Muscle of leg (tissue), 16 donors: ENCODE measurements at places on chromosomes 4 and X.
A peak's percentile ranks its signal among the peaks of the same experiment; 100 is the strongest.

DNA sequence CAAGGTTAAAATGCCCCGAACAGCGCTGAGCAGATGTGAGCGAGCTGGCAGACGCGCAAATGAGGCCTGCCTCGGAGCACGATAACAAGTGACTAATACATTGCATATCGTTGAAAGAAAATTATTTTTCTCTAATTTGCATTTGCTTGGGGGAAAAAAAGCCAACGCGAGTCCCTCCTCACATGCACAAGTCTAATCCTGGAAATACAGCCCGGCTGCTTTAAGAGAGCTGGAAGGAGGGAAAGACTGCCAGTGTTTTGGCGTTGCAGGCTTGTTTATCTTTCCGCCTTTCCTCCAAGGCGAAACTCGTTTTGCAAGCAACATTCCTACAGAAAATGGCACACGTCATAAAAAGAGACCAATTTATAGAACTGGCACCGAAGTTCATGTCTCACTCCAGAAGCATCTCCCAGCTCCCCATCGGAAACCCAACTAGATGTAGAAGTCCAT is 12.6 kb downstream of the BCOR start:
- no peak for DNase-seq

DNA sequence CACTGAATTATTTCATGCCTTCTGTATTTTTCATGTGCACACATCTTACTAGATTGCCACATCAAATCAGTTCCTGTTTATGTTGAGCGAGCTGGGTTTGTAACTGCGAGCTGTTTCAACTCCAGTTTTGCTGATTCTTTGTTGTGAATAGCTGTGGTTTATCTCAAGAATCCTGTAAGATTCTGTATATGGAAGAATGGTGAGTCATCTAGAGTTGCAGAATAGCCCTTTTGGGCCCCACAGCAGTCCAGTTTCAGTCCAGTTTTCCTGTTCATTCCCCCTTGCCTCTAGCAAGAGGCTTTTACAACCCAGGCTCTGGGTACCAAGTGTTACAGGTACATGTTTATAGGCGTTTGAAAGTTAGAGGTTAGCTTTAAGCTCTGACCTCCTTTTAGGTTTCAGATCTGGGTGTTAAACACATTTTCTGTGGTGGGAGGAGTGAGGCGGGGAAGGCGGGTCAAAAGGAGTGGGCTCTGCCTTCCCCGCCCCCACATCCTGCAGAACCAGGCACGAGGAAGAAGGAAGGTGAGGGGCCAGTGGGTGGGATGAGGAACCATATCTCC is 32.7 kb downstream of the TBC1D14 start:
- peak; percentile 79 for DNase-seq

DNA sequence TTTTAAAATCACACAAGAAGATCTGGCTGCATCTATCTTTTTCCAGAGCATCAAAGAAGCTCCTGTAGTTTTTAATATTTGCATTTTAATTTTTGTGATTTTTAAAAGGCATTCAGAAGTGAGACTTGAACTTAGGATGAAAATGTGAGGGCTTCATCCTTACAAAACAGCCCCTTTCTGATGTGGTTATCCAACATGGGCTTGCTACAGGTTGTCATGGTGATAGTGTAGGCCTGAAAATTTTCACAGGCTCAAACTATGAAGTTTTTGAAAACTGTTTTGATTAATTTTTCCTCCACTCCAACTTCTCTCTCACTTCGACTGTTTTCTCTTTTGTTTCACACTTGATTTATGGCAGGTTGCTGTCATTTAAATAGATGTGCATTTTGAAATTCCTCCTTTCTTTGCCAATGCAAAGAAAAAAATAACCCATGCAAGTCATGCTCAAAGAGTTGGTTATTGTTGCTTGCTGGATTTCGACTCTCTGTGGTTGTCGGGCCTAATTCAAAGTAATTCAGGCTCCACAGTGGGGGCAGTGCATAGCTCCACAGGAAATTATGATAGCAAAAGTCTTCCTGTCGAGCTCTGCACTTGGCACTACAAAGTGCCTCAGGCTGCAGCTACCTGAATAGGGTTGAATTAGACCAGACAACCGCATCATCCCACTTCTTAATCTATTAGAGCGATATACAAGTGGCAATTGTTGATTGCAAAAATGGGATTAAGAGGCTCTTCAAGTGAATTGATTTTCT is 201.0 kb upstream of the GPR101 start:
- DNase-seq = no peak

DNA sequence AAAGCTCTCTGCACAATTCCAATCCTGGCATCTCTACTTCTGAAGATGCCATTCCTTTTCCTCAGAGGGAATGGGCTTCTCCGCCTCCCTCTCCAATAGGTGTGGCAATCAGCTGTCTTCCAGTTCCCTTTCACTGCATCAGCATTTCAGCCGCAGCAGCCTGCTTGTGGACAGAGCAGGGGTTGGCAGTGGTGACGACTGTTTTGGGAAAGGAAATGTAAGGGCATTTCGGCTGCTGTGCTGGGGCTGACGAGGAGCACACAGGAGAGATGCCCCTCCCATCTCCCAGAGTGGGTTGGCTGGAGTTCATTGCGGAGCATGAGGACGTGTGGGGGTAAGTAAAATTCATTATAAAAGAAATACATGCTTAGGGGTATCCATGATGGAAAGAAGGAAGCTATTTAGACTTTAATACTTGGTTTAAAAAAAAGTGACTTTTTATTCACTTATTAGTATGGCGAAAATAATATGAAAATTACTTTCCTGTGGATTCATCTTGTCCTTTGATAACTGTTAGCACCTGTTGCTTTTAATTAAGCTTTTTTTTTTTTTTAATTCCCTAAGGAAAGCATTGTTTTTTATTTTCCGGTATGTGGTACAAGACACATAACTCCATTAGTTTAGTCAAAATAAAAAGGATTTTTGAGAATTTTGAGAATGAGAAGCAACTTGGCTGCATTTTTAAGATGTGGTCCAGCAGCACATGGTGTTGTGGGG is at the start of gene LIMCH1:
Gene LIMCH1, plus strand, starts transcription at position 141 of the 717 bp plus-strand sequence. CDS start 67,839 bp downstream, outside the sequence.
- peak; percentile 83 for DNase-seq

GRCh38 chr4:184357772-184358171 is 116.6 kb downstream of the IRF2 start:
- DNase-seq = no peak

GRCh38 chr4:151905197-151905596 is 144.4 kb upstream of the GATB start:
- no peak for DNase-seq

- DNase-seq = no peak
Observed at GRCh38 chr4:83846193-83846830, 310.4 kb downstream of the GPAT3 start.

DNA sequence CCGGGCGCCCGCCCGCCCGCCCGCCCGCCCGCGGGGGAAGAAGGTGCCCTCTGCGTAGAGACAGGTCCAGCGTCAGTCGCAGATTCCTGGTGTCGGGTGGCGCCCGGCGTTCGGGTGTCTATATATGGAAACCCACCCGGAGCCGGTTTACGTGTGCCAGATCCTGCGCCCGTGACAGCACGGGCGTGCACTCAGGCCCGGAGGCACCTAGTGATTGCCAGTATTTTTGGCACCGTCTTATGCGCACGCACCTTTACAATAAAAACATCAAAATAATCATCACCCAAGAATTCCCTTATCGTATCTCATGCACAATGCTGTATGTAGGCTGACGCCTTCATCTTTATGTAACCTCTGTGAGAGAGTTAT is 519 bp downstream of the SLC25A4 start:
- peak; percentile 66 for DNase-seq

DNA sequence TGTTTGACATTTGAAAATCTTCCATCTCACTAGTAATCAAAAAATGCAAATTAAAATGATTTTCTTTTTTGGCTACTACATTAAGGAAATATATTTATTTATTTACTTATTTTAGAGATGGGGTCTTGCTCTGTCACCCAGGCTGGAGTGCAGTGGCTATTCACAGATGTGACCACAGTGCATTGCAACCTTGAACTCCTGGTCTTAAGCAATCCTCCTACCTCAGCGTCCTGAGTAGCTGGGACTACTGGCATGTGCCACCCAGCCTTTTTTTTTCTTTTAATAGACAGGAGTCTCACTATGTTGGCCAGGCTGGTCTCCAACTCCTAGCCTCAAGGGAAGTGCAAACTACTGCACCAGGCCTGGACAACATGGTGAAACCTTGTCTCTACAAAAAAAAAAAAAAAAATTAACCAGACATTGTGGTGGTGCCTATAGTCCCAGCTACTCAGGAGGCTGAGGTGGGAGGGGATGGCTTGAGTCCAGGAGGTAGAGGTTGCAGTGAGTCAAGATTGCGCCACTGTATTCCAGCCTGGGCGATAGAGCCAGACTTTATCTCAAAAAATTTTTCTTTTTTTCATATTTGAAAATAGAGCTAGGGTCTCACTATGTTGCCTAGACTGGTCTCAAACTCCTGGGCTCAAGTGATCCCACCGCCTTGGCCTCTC is 4.4 kb upstream of the SMIM14 start:
- DNase-seq = no peak

DNA sequence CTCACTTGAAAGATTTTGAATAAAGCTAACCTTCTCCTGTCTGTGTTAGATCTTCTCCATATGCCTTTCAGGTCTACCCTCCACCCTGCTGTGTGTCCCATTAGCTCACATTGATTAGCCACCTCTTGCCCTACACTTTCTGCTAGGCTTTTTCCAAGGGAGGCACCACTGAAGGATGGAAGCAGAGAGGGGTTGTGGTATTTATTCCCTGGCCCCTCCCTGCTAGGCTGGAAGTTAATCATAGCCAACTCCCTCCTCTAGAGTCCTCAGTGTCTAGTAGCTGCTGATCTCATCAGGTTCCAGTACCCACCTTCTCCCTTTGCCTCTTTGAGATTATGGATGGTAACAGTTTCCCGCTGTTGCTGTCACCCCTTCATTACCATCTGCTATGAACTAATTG is 8.9 kb upstream of the SMIM43 start:
- DNase-seq = no peak

DNA sequence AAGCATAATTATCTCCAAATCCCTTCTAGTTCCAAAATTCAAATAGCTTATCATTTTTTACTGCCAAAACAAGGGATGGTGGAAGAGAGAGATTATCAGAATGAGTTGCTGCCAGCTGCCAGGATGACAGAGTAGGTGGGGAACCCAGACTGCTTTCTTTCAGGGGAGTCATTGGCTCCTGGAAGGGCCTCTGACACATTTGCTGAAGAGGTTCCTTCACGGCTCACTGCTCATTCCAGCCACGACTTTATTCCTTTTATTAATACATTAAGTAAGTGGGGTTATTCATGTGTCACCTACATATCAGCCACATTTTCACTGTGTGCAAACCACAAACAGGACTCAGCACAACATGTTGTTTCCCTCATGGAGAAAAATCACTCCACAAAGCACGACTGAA is 12.7 kb upstream of the SMIM43 start:
- DNase-seq = no peak

GRCh38 chrX:146189371-146189770 is 371.7 kb downstream of the SLITRK2 start:
- peak; percentile 33 for DNase-seq

DNA sequence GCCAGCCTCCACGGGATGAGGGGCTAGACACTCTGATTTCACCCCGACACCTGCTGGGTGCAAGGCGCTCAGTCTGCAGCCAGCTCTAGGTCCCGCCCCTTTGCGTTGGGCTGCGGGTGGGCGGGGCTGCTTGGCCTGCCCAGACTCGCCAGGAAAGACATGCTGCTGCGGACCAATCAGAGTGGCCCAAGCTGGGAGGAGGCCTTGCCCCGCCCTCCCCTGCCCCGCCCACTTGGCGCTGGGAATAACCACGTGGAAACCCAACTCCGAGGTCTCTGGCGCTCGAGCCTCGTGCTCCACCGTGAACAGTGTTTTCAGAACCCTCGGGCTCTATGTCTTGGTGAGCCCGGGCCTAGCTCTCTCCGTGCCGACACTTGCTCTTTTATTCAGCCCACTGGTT is 5.3 kb upstream of the VMA21 start:
- no peak for DNase-seq

GRCh38 chr4:8478801-8479744 is 38.5 kb downstream of the TRMT44 start:
- DNase-seq = no peak

- no peak for DNase-seq
Observed at GRCh38 chr4:180950377-180950776, 1292.8 kb upstream of the TENM3 start.

DNA sequence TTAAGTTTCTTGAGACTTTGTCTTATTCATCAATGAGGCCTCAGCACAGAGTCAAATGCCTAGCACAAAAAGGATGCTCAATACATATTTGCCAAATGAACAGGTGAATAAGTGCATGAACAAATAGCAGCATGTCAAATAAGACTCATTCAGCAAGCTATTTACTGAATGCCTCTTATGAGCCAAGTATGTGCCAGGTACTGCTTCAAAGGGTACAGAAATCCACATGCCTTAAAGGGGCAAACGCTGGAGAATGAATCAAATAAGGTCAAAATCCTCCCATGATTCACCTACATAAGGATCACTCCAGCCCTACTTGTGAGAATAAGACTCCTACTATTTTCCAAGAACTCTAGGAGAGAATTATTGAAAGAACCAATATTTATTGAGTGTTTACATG is 260.2 kb upstream of the CPEB2 start:
- DNase-seq = no peak

DNA sequence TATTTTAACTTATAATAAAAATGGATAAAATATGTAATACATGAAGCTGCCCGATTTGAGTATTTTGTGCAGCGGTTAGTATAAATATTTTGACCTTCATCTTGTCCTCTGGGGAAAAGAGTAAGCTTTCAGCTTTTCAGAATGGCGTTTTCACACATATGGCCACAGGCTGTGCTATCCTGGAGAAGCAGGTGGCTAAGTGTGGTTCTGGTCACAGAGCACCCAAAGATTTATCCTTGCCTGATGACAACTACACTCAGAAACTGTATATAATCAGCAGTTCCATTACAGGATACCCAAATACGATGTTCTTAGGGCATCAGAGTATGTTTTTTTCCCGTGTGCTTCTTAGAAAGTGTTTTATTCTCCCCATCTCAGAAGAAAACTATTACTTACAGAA is 42.3 kb upstream of the ANK2 start:
- no peak for DNase-seq

GRCh38 chrX:95645738-95646137 is 1038.9 kb upstream of the DIAPH2 start:
- DNase-seq = no peak

GRCh38 chrX:132648895-132649294 is 160.1 kb upstream of the MBNL3 start:
- no peak for DNase-seq

GRCh38 chr4:127145006-127145540 is 487.7 kb upstream of the INTU start:
- peak; percentile 55 for DNase-seq

DNA sequence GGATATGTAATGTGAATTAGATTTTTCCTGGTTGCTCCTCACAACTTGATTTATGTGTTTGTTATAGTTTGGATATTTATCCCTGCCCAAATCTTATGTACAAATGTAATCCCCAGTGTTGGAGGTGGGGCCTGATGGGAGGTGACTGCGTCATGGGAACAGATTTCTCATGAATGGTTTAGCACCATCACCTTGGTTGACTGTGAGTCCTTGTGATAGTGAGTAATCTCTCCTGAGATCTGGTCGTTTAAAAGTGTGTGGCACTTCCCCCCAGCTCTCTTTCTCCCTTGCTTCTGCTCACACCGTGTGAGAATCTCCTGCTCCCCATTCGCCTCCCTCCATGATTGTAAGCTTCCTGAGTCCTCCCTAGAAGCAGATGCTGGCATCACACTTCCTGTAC is 2.2 kb downstream of the MID2 start:
- no peak for DNase-seq
